ENCODE measurements at places on chromosomes 5 and 9. TPM values are rescaled to one million over a fixed set of nuclear protein-coding genes. Genes with fewer than 3 reads are reported as not detected.

Gene TYRP1
- not detected for total RNA-seq

Gene AFAP1L1
- 87.4 TPM for total RNA-seq

Gene FGF10
- total RNA-seq: 35.4 TPM

Gene PAEP
- total RNA-seq: not detected

Data from subcutaneous adipose tissue (tissue), 4 donors.